Activated CD4-positive, CD25-positive, alpha-beta regulatory T cell treated with anti-CD3 and anti-CD28 coated beads, Interleukin-2, amount 50 U/mL, for 16 hours (primary cell): ENCODE measurements at places on chromosomes 11 and 22.

GRCh38 chr11:19419808-19420207 lies 179.1 kb upstream of the E2F8 start:
- DNase-seq = no peak

- DNase-seq = no peak
Measured at GRCh38 chr22:24208012-24208749, 26.9 kb downstream of the SUSD2 start.

DNA sequence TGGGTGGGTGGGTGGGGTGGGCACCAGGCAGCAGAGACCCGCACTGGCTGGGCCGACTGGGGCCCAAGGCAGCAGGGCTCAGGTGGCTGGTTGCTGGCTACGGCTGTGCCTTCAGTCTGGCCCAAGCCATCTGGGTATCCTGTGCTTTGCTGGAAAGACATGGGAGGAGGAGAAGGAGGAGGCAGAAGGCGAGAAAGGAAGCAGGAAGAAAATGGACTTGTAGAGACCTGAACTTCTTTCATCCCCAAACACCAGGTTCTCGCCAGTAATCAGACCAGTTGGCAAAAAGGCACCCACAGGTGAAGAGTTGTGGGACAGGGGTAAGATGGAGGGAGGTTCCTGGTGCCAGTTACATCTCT lies 78.8 kb downstream of the IGLL1 start:
- no peak for DNase-seq

DNA sequence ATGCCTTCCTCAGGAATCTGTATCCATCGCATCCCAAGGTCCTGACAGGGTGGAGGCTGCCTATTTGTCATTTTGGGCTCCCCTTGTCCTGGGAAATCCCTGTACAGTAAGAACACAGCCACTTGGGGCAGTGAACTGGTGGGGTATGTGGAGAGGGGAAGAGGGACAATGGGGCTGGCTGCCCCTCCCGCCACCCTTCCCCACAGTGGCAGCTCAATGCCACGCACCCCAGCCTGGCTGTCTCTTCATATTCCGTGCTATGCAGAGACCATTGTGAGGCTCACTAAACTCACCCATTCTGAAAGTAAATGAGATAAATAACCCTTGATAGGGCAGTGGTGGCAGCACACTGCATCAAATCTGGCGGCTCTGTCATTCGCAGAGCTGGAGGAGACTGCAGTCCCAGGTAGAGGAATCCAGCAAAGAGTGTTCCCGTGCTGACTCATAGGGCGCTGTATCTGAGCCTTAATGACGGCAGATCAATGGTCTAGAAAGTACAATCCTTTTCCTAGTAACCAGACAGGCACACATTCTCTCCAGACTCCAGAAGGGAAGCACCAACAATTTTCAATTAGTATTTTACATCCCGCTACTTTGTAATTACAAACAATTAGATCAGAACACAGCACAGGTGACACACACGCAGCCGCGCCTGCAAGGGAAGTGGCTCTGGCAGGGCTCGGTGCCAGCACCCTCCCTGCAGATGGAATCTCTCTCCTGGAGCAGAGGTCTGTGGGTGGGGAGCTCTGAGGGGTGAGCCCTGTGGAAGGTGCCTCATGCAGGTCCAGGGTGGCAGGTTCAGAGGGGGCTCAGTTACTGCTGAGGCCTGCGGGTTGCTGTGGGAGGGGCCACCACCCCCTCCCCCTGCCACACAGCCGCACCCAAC lies 167.9 kb upstream of the B3GAT1 start:
- no peak for DNase-seq

GRCh38 chr11:118156531-118157185 lies 4.0 kb upstream of the SCN4B start:
- no peak for DNase-seq

GRCh38 chr11:114566276-114566675 lies 6.6 kb upstream of the NXPE1 start:
- DNase-seq = no peak

DNA sequence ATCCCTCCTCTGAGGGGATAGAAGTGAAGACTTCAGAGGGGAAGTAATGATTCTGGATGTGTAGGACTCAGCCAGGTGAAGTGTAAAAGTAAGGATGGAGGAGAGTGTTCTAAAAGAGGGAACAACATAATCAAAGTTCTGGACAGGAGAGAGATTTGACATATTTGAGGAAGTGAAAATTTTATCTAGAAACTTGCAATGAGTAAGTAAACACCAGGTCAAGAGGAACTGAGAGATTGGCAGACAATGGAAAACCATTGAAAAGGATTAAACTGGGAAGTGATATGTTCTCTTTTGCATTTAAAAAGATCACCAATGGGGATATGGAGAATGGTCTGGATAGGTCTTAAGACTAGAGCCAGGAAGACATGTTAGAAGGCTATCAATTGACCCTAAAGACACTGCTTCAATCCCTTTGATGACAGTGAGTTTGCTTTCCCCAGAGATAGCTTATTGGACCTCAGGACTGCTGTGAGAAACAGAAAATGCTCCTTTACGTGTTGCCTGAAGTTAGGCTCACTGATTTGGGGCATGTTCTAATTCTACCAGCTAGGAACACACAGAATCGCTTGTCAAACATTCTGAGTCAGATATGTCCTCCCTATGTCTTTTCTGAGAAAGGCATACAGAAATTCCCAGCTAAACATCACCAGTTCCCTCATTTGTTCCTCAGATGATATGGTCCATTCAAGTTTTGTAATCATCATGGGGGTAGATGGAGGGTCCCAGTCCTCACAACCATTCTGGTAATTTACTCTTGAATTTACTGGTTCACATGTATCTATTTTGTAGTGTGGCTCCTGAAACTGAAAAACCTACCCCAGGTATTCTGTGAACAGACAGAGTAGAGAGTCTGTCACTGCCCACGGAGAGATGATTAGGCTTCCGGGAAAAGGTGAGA lies 144.9 kb downstream of the MAML2 start:
- no peak for DNase-seq

GRCh38 chr11:65858681-65859087 lies 704 bp upstream of the CFL1 start:
- DNase-seq = no peak
